ENCODE measurements at places on chromosomes 5 and 9.

- DNase-seq = no peak
Measured at GRCh38 chr5:143521846-143522400, 118.4 kb upstream of the NR3C1 start.

DNA sequence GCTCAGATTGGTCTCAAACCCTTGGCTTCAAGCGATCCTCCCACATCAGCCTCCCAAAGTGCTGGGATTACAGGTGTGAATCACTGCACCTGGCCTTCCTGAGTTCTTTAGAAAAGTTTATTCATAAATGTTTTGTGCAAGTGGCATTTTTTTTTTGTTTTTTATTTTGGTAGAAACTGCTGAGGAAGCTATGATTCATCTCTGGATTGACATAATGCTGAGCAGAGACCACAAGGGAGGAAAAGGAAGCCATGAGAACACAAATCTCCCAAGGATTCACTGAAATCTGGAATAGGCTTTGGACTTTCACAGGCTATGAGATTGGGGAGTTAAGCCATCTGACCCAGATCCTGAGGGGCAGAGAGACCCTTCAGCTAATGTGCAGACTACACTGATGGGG lies 3.4 kb upstream of the SLC46A2 start:
- DNase-seq = no peak

DNA sequence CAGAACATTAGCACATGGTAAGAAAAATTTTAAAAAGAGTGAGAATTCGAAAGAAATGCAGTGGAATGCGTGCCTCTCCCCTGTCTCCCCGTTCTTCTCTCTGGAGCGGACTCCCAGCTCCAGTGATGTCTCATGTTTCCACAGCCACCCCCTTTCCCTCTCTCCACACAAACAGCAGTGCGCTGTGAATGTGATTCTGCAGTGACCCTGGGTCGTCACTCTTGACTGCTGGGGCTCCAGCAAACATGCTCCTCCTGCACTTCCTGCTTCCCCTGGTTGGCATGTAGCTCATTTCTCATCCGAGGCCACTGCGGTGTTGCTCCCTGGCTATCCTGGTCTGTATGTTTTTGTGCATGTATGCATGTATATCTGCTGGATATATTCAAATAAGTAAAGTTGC lies 13.3 kb downstream of the PHF2 start:
- DNase-seq = no peak

DNA sequence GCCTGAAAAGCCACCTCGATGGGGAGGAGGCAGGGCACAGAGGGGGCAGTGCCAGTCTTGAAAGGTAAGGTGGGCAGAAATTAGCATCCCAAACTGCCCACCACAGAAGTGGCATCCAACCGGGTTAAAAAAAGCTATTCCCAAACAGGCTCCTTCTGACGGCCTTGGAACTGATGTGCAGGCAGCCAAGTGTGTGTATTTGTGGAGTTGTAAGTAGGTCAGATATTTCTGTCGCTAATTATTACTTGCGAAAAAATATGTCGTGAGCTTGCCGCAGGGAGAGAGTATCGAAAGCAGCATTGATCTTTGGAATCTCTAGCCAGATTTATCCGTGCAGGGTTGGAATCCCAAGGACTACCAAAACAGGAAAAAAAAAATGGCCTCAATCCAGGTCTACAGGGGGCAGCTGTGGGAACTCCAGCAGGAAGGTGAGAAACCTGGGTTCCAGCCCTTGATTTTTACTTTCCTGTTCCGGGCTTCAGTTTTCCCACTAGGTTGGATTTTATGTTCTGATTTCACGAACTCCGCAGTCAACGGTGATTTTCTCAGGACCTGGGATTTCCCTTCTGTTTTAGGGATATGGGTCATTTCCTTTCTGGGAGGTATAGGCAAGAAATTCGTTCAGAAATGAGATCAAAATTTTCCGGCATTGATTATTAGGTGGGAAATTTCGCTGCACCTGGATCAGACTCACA lies 200.8 kb downstream of the RGS3 start:
- no peak for DNase-seq

GRCh38 chr9:96447406-96447805 lies 2.6 kb upstream of the HABP4 start:
- DNase-seq = no peak

DNA sequence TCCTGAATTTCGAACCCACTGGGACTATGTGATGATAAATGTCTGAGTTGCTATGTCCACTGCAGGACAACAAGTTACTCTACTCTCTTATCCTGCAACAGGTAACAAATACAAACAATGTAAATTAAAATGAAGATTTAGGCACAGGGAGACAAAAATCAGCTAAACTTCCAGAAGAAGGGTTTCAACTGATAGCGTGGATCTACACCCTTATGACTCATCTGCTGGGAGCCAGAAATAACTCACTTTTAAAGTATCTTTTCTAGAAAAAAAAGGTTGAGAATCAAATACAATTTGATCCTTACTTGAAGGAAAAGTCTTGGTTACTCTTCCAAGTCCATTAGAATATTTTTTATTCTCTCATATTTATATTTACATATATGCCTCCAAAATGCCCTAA lies 21.4 kb downstream of the PJA2 start:
- no peak for DNase-seq

DNA sequence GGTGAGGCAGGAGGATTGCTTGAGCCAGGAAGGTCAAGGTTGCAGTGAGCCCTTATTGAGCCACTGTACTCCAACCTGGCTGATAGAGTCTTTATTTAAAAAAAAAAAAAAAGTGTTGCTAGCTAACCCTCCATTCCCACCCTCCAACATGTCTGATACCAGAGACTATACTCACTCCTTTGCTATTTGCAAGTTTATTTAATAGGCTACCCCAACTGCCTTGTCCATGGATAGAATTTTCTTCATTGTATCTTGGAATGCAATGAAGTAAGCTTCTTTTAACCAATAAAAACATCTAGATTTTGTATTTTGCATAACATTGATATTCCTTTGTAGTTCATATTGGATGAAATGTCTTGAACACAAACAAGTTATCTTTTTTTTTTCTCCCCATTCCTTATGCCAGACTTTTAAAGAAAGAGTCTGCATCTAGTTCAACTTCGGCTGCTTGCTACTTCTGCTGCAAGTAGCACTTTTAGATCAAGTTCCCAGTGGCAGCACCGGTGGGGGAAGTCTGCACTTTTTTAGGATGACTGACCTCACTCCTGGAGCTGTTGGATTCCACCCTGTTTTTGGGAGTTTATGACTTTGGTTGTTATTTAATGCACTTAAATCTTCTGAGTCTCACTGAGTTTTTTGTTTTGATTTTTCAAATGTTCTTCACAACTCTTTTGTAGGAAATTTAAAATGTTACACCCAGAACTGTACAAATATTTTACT lies 112.5 kb downstream of the UHRF2 start:
- no peak for DNase-seq

GRCh38 chr5:10902145-10902544 lies 141.1 kb upstream of the DAP start:
- no peak for DNase-seq

DNA sequence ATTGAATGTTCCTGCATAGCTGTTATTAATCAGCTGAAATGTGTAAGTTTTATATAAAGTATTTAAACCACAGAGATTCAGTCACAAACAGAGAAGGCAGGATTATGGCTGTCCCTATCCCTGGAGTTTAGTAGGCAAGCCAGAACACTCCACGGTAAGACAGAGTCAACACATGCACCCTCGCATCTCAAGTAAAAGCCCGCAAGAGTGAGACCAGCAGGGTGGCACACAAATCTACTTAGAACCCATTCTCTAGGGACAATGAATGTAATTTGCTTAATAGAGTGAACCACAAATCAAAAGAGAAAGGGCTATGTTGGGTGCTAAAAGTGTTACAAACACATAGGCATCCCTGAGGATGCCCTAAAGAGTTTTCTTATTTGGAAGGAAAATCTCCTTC lies 35.1 kb downstream of the LPAR1 start:
- DNase-seq = no peak

- no peak for DNase-seq
Measured at GRCh38 chr5:78527054-78527859, 121.3 kb downstream of the LHFPL2 start.

GRCh38 chr9:137264067-137264466 lies 8.9 kb downstream of the NELFB start:
- no peak for DNase-seq

DNA sequence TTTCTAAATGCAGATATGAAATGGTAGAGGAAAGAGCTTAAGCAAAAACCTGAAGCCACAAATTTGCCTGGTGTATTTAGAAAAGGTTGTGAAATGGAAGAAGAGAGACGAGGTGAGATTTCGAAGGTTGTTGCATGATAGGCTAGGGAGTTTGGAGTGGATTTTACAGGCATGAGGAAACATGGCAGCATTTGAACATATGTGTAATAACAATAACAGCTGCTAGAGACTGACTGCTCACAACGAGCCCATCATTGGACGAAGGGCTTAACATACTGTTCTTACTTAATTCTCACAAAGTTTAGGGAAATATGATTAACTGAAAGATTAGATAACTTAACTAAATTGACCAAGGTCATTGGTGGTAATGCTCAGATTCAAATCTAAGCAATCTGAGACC lies 108.1 kb downstream of the JAKMIP2 start:
- DNase-seq = no peak

DNA sequence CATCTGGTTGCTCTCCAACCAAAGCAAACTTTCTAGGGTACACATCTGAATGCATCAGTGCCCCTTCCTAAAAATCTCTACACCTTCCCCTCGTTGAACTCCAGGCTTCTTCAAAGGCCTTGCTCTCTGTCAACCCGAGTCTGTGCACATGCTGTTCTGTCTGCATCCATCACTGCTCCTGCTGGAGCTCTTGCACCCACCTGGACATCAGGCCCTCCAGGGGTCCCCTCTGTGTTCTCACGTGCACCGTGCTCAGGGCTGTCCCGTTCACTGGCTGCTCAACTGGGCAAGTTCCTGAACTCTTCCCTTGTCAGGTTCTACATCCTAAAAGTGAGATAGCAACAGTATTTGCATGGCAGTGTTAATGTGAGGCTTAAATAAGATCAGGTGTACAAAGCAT lies 62.7 kb upstream of the ANGPTL2 start:
- DNase-seq = no peak

DNA sequence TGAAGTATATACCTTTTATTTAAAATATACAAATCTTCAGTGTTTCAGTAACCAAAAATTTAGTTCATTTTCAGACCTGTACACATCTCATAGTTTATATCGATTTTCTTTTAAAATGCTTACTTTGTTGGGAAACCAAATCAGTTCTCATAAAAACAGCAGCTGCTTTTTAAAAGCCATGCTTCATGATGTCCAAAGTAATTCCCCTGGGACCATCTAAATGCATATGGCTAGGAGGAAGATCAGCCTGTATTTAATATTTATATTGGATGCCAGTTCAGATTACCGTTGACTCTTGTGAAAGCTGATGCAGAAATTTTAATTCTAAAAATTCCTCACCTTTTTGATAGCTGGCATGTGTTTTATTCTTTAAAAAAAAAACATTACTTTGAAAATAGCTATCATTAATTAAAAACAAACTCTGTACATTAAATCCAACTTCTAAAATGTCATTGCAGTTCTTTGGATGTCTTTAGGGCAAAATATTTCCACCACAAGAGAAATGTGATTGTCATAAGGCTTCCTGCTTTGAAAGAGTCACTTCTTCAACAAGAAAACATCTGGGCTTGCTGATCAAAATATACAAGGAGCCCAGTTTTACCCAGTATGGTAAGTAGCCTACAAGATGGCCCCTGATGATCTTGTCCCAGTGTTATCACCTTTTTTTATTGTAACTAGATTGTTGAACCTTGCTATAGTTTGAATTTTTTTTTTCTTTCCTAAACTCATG lies 1242.9 kb upstream of the CDH6 start:
- DNase-seq = peak; percentile 52
